H9 (cell line): ENCODE measurements at places on chromosomes 2 and 18.

GRCh38 chr2:48728840-48729239, 26.7 kb downstream of the LHCGR start:
- DNase-seq: no peak

DNA sequence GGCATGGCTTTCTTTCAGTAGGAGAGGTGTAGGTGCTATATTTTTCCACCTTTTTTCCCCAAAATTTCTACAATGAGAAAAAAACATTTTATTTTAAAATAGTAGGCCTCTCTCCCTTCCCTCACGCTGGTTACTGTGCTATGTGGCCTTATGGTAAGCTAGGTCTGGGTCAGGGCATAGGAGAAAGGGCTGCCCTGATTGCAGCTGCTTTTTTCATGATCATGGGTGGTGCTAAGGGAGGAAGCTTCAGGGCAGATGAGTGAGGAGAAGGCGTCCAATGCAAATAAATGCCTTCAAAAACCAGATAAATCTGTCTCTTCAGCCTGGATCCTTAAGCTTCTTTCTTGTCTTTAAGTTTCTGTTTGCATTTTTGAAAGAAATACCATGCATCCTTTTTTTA, 246.4 kb downstream of the ALPK2 start:
- no peak for DNase-seq

GRCh38 chr18:33923980-33924379, 300.7 kb downstream of the NOL4 start:
- no peak for DNase-seq

GRCh38 chr2:113091231-113091896, 23.6 kb downstream of the IL1F10 start:
- DNase-seq: no peak

DNA sequence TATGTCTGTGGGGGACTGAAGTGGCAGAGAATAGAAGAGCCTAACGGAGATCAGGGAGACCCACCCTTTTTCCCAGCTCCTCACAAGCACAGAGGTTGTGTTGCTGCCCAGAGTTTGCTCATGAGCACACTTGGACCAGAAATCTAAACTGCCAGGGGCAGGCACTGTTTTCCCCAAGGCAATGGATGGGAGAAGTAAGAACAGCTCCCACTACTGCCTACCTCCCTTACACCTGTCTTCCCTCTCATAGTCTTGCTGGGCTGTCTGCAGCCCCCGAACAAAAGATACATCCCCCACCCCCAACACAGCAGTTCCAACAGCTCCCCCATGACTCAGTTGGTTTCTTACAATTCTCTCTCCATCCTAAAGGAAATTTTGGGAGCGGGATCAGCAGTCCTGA, 48.1 kb upstream of the CD226 start:
- no peak for DNase-seq

DNA sequence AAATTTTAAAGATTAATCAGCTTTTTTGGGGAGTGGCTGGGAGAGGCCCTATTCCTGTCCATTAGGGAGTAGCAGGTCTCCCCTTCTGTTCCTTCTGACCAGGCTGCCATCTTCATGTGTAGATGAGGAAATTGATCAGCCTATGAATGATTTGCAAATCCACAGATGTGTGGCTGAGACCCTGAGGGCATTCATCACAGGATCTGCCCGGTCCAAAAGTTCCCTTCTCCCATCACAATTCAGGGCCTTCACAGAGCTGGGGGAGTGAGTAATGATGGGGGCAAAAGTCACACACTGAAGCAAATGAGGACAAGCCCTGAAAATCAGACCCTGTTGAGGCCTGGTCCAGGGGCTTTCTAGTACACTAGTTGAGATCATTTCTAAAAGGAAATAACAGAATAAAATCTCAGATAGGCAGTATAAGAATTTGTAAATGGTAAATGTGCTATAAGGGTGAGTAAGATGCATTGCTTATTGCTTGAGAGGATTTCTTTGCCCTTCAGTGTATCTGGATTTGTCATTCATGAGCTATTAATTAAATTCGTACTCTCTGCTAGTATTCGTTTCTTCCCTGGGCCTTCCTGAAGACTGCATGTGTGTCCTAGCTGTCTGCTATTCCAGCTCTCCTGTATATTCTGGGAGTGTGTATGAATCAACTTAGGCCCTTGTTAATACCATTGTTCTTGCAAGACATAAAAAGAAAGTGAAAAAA, 53.2 kb downstream of the SETBP1 start:
- no peak for DNase-seq

- no peak for DNase-seq
These were observed 108.9 kb upstream of the CDC42EP3 start for GRCh38 chr2:37780387-37780676.

DNA sequence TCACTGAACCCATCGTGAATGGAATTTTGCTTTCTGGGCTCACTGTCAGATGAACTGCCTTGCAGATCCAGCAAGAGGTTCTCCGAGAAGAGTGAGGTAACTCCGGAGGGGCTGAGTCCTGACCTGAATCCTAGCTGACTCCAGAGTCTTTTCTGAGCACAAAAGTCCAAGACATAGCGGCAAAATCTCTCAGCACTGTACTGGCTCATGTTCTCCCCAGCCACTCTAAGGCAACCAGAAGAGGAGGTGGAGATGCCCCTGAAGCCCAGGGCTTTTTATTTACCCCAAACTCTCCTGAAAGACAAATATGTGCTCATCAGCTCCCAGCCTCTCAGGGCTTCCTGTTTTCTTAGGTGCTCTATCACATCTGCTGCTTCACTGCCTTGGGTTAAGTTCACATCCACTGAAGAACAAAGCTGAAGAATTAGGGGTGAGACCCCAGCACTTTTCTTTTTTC, 221.8 kb downstream of the MREG start:
- no peak for DNase-seq

DNA sequence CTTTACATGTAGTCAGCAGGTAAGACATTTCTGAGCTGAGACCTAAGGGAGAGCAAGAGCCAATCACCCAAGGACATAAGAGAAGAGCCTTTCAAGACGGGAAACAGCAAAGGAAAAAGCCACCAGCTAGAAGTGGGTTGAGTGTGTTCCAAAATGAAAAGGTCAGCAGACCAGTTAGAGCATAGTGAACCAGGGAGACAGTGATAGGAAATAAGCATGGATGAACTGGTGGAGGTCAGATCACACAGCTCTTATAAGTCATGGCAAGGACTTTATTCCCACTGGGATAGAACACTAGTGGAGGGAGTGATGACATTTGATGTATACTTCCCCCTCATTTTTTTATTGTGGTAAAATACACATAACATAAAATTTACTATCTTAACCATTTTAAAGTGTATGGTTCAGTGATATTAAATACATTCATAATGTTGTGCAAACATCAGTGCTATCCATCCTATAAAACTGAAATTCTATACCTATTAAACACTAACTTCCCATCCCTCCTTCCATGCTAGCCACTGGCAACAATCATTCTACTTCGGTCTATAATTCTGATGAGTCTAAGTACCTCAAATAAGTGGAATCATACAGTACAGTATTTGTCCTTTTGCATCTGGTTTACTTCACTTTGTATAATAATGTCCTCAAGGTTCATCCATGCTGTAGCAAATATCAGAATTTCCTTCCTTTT, 155.8 kb upstream of the WDSUB1 start:
- DNase-seq: no peak

- DNase-seq: no peak
These were observed 62.1 kb upstream of the REL start for GRCh38 chr2:60819155-60819862.

DNA sequence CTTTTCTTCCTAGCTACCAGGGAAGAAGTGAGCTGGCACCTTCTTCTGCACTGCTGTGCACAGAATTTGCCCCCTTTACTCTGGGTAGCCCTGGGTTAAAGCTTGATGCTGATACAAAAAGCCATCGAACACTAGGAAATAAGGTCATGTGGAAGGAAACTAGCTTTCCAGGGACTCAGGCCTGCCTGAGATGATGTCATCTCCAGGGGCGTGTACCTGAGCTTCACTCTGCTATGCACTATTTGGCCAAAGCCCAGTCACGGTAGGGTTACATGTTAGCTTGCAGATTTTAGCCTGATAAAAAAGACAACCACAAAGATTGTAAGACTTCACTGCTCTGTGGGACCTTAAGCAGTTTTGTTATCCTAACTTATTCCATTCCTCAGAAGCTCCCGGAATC, 20.4 kb downstream of the EDAR start:
- no peak for DNase-seq

DNA sequence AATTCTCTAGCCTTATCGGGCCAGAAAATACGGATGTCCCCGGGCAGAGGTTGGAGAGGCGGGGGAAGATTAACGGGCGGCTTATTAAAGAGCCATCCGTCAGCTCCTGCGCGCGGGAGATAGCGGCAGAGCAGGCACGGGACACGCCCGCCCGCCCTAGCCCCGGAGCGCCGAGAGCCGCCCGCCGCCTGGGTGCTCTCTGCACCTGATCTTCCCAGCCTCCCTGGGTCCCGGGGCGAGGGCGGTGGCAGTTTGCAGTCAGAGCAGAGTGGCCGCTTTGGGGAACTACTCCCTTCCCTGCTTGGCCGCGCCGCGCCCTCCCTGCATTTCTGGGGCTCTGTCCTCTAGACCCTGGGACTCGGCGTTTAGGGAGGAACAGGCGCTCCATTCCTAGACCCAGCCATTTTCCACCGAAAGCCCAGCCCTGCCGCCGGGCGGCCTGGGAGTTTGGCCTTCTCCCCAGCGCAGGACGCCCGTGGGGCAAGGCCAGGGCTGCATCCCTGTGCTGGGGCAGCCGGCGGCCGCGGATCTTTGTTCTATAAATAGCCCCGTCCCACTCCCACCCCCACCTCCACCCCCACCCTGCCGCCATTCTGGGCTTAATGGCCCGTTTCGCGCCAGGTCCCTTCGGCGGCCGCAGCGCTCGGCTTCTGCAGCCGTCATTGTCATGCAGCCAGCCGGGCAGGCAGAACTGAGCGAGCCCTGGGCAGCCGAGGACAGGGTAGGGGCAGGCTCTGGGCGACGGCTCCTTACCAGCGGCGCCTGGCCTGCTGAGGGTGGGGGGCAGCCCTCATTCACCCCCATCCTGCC, 6.6 kb downstream of the GAD1 start:
- peak; percentile 61 for DNase-seq
